ENCODE measurements at places on chromosomes 16 and 17.
A peak's percentile ranks its signal among the peaks of the same experiment; 100 is the strongest.

- DNase-seq, result no peak
Measured at GRCh38 chr17:13698832-13699231, 97.1 kb upstream of the HS3ST3A1 start.

DNA sequence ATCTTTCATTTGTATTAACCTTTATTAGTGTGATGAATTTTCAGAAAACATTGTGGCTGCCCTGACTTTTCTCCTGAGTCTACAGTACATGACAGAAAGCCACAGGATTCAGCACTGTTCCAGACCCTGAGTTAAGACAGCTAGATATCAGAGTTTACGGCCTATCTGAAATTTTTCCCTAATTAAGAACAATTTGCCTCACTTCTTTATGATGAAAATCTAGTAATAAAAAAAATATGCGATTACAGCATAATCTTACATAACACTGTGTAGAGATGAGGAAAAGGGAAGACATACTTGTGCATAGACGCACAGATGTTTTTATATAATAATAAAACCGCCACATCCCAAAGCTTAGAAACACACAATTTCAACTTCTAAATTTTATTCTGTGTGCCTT lies 7.3 kb downstream of the SPOP start:
- no peak for DNase-seq

- no peak for DNase-seq
Measured at GRCh38 chr17:62737513-62737912, 70.6 kb downstream of the MARCHF10 start.

DNA sequence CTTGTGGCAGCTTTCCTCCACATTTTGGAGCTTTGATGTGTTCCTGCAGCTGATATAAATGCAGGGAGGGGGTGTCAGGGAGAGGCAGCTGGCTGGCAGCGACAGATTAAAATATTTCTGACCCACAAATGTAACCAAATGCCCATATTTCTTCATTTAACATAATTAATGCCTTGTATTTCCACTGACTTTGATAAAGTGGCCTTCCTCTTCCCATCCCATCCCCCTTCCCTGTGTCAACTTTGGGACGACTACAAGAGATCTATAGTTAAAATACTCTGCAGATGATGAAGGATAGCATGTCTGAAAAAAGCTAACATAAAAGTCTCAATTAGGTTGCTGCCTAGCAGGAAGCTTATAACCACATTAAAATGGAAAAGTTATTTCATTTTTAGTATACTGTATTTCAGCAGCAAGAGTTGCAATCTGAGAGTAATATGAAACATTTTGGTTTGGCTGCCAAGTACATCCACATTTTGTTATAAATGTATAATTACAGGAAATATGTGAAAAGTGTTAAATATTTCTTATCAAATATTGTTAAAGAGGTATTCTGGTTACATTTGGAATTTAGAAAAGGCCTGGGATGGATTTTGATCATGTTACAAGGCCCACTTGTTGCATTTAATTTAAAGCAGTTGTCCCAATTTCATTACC lies 238.7 kb upstream of the TBX2 start:
- no peak for DNase-seq

DNA sequence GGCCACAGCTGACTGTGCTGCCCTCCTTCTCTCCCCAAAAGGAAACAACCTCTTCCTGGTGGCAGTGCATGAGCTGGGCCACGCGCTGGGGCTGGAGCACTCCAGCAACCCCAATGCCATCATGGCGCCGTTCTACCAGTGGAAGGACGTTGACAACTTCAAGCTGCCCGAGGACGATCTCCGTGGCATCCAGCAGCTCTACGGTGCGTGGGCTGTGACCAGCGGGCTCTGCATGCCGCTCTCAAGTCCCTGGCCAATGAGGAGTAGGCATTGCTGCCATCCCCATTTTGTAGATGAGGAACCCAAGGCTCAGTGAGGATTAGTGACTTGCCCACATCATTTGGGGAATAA lies 14.9 kb downstream of the MMP15 start:
- no peak for DNase-seq

GRCh38 chr17:66537502-66537901 lies 235.1 kb downstream of the PRKCA start:
- no peak for DNase-seq

- no peak for DNase-seq
Measured at GRCh38 chr17:33012522-33013033, 20.9 kb downstream of the SPACA3 start.

- DNase-seq, result no peak
Measured at GRCh38 chr16:66617728-66618127, 13.2 kb downstream of the CMTM3 start.

DNA sequence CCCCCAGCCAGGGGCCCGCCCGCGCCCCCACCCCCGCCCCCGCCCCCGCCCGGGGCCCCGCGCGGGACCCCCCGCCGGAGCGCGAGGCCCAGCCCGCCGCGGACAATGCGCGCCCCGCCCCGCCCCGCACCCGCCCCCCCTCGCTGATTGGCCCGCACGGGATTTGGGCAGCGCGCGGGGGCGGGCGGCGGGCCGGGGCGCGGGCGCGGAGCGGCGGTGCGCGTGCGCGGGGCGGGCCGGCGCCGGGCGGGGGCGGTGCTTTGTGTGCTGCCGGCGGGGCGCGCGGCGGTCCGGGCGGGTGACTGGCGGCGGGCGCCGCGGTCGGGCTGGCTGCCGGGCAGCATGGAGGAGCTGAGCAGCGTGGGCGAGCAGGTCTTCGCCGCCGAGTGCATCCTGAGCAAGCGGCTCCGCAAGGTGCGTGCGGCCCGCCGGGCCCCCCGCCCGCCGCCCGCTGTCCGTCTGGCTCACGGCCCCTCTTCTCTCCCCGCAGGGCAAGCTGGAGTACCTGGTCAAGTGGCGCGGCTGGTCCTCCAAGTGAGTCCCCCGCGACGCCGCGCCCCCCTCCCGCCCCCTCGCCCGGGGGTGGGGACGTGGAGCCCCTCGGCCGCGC lies at the start of gene CBX2:
TSS of gene CBX2 (plus strand) at position 255 of the 610 bp plus-strand sequence. CDS start at position 343, 88 bp downstream.
- DNase-seq, result peak; percentile 64

DNA sequence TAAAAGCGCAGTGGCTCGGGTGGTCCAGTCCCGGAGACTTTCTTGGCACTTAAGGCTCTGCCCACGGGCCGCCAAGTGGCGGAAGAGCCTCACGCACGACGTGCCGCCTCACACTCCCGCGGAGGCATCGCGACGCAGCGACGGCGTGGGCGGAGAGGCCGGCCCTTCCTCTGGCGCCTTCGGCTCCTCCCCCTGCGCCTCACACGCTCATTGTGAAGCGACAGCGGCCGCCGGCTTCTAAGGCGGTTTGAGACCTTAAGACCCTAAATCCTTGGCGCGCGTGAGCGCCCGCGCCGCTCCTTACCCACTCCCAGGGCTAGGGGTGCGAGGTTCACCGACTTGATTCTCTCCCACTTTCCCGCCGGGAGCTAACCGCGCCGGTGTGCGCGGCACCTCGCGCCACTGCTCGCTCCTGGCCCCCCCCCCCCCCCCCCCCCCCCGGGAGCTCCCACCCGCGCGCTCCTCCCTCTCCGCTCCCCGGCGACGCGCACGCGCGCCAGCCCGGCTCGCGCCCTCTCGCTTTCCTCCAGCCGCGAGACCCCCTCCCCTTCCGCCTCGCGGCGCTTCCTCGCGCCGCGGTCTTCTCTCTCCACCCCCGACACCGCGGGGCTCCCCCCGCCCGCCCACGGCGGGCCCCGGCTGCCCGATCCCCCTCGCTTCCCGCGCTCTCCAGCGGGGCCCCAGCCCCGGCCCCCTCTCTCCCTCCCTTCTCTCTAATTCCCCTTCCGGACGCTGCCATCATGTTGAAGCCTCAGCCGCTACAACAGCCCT lies at the start of gene ATXN2L:
TSS of gene ATXN2L (plus strand) at position 480 of the 771 bp plus-strand sequence. CDS start at position 741, 261 bp downstream.
- DNase-seq, result peak; percentile 66

DNA sequence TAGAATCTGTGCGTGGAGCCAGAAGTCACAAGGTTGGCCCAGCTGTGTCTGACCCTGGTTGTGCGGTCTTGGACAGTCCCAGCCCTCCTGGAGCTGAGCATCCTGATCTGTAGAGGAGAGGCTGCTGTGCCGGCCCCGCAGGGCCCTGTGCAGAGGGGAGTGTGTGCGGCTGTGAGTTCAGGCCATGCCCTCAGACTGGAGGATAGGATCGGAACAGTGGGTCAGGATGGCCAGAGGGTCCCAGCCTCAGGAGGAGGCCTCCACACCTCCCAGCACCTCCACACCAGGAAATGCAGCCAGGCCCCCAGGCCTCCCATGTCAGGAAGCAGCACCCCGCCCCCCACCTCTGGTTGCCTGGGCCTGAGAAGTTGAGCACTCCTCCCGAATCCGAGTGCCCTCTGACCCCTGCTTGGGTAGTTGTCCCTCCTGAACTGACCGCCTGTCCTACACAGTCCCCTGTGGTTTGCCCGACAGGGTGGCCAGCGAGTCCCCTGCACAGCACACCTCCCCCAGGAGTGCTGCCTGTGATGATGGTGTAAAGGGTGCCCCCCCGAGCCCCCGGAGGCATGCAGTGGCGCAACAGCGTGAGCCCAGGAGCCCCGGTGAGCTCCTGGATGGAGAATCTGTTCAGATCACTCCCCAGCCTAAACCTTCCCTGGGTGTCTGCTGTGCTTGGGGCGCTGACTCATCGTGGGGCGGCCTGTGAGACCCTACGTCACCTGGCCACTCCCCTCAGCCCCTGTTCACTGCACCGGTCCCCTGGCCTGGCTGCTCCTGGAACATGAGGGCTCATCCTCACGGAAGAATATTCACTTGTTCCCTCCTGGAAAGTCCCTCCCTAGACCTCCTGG lies 285.2 kb downstream of the SEC14L1 start:
- no peak for DNase-seq

DNA sequence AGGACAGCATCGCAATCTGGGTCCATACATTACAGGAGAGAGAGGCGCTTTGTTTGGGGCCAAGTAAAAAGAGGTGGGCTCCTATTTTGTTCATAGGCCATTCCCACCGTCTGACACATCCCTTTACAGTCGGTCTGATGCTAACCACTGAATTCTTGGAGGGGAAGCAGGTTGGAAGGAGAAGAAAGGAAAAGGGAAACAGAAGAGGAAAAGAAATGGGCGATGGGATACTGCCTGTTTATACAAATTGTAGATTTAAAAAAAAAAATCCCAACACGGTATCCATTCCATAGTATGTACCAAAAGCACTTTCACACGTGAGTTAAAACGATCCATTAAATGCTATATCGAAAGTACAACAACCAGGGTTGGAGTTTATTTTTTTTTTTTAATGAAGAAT lies 4.0 kb upstream of the ZFHX3 start:
- no peak for DNase-seq

GRCh38 chr16:69169051-69169450 lies 17.9 kb upstream of the SNTB2 start:
- DNase-seq, result no peak

DNA sequence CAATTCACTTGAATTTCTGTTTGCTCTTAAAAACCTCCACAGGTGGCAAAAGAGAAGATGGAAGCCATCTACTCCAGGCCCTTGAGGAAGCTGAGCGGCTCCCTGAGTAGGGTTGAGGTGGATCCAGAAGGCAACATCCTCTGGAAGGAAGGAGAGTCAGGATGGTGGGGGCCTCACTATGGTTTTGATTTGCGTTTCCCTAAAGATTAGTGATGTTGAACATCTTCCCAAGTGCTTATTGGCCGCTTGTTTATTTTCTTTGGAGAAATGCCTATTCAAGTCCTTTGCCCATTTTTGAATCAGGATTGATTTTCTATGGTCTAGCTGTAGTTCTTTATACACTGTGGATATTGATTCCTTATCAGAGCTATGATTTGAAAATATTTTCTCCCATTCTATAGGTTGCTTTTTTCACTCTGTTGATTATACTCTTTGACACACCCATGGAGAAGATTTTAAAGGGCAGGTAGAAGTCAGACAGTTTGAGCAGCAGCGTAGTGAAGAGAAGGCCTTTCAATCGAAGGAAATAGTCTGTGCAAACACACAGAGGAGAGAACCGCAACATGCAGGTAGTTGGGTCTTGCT lies 58.6 kb downstream of the WSB1 start:
- DNase-seq, result no peak

GRCh38 chr16:78770353-78771091 lies 671.1 kb downstream of the WWOX start:
- no peak for DNase-seq

Measured in NCI-H187 (cell line).